ENCODE measurements at places on chromosomes 5 and 9.

DNA sequence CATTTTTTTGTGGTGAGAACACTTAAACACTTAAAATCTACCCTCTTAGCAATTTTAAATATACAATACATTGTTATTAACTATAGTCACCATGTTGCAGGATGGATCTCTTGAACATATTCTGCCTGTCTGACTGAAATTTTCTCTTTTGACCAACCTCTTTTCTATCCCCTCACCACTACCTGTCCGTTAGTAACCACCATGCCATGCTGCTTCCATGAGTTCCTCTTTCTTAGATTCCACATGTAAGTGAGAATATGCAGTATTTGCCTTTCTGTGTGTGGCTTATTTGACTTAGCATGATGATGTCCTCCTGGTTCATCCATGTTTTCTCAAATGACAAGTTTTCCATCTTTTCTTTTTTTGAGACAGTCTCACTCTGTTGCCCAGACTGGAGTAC, 48.5 kb upstream of the NAA35 start:
- no peak for DNase-seq

GRCh38 chr9:126498331-126498730, 115.4 kb upstream of the LMX1B start:
- DNase-seq, result no peak

- no peak for DNase-seq
Measured at GRCh38 chr5:79640571-79641055, 28.4 kb downstream of the TENT2 start.

DNA sequence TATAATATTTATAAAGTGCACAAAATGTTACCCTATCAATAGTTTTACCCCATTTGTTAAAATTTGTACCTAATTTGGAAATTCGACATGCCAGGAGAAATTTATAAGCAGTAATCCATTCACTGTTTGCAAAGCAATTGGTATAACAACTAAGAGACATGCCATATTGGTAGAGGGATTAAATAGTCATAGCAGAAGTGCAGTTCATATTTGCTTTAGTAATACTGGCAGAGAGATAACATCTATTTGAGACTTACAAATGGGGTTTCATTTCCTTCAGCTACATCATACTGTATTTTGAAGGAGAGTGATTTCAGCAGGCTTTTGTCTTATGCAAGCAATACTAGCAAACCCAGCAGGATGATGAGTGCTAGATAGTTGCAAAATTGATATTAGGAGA, 610.4 kb upstream of the CDH10 start:
- no peak for DNase-seq

- DNase-seq, result no peak
Measured at GRCh38 chr5:150640311-150641005, at the start of gene SYNPO. Gene SYNPO, plus strand, starts transcription at chr5:150640660. Its CDS starts 7,616 bp downstream, at chr5:150648276.

DNA sequence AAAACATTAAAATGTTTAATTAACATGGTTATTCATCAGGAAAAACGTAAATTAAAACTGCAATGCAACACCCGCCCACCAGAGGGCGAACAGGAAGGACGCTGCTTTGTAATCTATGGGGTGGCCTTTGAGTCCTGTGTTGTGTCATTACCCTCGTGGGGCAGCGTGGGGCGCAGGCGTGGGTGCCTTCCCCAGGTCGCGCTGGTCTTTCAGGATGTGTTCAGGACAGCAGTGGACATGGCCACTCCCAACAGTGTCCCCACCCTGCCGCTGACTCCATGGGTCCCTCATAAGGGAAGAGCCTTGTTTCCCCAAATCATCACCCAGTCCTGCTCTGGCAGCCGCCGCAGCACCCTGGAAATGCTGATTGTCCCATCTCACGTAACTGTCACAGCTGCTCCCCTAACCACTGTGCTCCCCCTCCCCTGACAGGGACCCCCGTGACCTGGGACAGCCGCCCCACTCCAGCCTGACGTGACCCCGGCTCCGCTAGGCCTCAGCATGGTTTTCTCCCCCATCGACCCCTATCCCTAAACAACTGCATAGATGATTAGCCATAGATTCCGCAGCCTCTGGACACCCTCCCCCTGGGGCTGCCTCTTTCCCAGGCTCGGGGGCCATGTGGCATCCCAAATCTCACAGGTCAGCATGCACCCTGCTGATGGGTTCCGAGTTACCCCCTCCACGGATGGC, 36.4 kb downstream of the GLT6D1 start:
- peak; percentile 17 for DNase-seq

DNA sequence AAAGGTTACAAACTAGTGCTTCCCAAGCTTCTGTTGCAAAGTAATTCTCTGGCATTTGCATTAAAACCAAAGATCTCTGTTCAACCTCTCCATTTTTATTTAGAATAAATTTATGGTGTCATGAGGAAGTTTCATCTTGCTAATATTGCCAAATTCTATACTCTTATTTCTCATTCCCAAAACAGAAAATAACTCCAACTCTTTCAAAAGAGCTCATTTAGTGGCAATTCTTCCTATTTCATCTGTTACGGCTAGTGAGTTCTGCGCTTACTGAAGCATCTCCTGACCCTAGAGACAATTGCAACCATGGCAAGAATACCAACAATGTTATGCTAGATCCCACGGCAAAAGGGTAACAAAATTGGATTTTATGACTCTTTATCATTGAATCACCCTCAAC, 97.0 kb downstream of the HINT1 start:
- DNase-seq, result no peak

DNA sequence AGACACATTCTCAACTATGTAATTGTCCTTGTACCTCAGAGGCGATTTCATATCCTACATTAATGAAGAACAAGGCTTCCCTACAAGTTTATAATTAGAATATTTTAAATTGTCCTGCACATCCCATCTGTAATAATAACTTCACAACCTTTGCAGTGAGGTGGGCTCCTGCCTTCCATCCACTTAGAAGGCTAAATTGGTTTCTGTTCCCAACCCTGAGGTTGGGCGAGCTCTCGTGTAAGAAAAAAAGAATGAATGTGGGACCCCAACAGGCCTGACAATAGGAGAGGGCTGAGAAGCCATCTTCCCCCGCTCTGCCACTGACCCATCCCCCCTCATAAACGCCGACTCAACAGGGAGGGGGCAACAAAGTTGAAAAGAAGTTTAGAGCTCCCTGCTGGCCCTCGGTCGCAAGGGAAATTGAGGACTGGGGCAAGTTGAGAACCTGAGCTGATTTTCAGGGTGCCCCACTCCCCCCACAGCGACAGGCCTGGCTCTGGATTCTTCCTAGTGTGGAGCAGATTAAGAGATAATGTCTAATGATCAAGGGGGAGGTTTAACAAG, 9.4 kb downstream of the BARHL1 start:
- DNase-seq, result no peak

- no peak for DNase-seq
Measured at GRCh38 chr5:123365156-123365555, 58.0 kb downstream of the CEP120 start.

DNA sequence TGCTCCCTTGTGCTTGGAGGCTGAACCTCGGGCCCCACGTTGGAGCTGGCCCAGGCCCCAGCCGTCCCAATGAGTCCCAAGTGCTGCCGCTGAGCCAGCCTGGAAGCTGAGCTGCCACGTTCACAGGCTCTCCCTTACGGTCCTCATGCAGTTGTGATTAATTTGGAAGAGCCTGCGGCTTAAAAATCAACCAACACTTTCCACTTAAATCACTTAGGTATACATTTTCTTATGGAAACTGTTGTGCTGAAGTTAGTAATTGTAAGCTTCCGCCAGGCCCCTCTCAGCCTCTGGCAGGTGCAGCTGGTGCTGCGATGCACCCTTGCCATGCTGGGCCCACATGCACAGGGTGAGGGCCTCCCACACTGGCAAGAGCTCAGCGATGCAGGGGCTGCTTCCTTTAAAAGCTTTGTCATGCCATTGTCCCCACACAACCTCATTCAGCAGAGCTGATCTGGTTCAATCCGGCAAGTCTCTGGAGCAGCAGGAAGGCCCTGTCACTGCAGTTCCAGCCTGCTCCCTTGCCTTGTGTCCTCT, 61.0 kb downstream of the IPPK start:
- DNase-seq, result no peak

- DNase-seq, result no peak
Measured at GRCh38 chr5:54628050-54628449, 110.5 kb downstream of the SNX18 start.

GRCh38 chr9:124450931-124451661, 845 bp downstream of the ADGRD2 start:
- DNase-seq, result no peak

- DNase-seq, result no peak
Measured at GRCh38 chr5:26757941-26758340, 280.4 kb downstream of the CDH9 start.

DNA sequence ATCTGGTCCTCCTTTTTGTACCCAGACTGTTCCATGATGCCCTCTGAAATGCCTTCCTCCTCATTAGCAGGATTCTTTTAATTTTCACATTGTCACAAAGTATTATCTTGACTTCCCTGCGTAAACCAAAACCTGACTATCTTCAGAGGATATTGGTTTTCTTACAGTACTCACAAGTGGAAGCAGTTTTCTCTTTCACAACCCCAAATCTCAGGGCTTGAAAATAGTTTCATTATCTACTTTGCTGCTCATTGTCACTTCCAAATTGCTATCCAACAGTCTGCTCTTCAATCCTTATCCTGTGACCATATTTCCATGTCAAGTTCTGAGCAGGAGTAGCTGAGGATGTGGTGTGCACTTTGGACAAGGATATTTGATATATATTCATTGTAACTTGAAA, 324.1 kb downstream of the FAM170A start:
- no peak for DNase-seq

- DNase-seq, result peak; percentile 68
Measured at GRCh38 chr5:56200971-56201666, 32.0 kb downstream of the ANKRD55 start.

GRCh38 chr9:138043411-138044345, 166.1 kb downstream of the CACNA1B start:
- DNase-seq, result no peak

- no peak for DNase-seq
Measured at GRCh38 chr9:131598121-131598520, 52.8 kb downstream of the PRRT1B start.

DNA sequence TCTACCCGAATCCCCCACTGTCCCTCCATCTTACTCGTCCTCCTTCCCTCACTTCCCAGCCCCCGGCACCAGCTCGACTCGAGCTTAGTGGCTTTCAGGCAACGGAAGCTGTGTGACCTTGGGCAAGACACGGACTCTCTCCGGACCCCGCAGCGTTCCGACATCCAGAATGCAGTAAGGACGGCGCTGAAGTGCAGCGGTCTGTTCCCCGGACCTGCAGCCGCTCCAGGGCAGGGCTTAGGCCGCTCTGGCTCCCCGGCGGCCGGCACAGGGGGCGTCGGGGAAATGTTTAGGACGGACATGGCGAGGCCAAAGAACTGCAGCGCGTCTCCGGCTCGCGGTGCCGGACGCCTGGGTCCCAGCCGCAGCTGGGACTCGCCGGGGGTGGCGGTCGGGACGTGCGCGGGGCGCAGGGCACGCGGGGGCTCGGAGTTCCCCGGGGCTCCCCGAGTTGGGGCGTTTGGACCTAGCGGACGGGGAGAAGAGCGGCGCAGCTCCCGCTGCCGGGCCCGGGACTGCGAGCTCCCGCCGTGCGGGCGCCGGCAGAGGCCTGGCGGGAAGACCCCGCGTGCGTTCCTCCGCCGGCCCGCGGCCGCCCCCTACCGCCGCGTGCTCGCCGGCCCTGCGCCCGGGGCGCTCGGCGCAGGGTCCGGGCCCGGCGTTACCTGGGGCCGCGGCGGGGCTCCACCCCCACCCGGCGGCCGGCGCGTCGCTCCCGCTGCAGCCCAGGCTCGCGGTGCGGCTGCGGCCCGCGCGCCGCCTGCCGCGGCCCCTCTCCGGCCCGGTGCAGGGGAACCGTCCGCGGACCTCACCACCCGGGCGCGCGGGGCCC, 5.6 kb upstream of the RNF44 start:
- DNase-seq, result no peak

DNA sequence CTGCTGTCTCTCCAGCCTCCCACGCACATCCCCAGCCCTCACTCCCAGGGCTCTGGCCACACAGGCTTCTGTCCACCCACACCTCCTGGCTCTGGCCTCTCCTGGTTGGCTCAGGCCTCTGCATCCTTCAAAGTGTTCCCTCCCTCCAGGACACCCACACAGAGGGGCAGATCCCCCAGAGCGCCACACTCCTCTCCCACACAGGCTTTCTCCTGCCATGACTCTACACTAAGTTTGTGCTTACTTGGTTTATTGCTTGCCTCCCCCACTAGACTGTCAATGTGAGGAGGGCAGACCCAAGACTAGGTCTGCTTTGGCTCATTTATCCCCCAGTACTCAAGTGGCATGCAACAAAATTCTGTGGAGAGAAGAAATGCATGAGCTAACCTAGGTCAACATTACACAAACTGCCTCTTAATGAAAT, 67.0 kb upstream of the SPOCK1 start:
- DNase-seq, result no peak

GRCh38 chr5:113487781-113488644, at the start of gene MCC:
Gene MCC, minus strand, starts transcription at chr5:113488453.
- peak; percentile 14 for DNase-seq

GRCh38 chr9:36120705-36121104, 15.8 kb upstream of the GLIPR2 start:
- DNase-seq, result no peak

GRCh38 chr5:59291941-59292340, 601.6 kb downstream of the PDE4D start:
- no peak for DNase-seq

- no peak for DNase-seq
Measured at GRCh38 chr5:17065458-17065857, 129.4 kb upstream of the MYO10 start.
